Left lung (tissue), 14 donors: ENCODE measurements at places on chromosomes 3 and 15. TPM values are rescaled to one million over a fixed set of nuclear protein-coding genes. Genes with fewer than 3 reads are reported as not detected.

DNA sequence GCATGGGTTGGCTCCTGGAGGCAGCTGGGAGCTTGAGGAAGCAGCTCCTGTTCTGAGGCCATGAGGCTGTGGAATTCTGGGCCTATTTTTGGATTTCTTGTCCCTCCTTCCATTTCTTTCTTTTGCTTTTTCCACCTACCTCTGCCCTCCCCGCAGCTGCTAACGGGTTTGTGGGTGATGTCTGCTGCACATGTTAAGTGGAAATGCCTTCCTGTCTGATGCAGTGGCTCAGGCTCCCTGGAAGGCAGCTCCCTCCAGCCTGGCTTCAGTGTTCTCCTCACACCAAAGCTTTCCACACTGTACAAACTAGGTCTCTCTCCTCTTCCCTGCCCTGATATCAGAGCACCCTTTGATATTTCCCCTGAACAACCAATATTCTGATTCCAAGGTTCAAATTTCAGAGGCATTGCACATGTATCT, 33.8 kb upstream of the ESYT3 start:
- no peak overlapping the region for H3K4me3 ChIP-seq
- H3K27ac ChIP-seq = no peak overlapping the region
- no peaks in the 10 kb centered on the region for H3K4me1 ChIP-seq
- no peak for DNase-seq
- H3K36me3 ChIP-seq = no peaks in the 10 kb centered on the region
- no peaks in the 10 kb centered on the region for H3K27me3 ChIP-seq

The VPS39 gene
- 81.0 TPM for polyA plus RNA-seq

The MST1R gene
- polyA plus RNA-seq = 7.1 TPM

- no peak overlapping the region for H3K4me3 ChIP-seq
- DNase-seq = no peak
- no peaks in the 10 kb centered on the region for H3K36me3 ChIP-seq
- H3K4me1 ChIP-seq = no peaks in the 10 kb centered on the region
- H3K27ac ChIP-seq = peak overlapping the region; percentile 61
Observed at GRCh38 chr3:51340013-51340829, 44.9 kb upstream of the MANF start.

The C3orf20 gene
- polyA plus RNA-seq = 0.14 TPM

DNA sequence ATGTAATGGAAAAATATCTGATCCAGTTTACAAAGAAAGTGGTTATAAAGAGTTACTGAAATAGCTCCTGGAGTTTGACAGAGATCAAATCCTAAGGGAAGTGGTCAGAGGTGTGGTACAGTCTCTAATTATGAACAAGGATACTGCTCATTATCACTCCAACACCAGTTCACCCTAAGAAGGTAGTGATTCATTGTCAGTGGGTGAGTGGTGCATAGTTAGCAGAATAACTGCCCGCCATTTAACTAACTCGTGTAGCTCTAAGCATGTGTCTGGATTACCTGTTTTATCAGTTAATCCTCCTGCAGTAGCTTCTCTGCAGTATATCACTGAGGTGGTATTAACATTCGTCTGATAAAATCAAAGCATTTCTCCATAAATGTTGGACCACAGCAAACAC, 700.1 kb downstream of the NLGN1 start:
- H3K27me3 ChIP-seq = no peaks in the 10 kb centered on the region
- DNase-seq = no peak
- H3K4me3 ChIP-seq = no peak overlapping the region
- no peaks in the 10 kb centered on the region for H3K4me1 ChIP-seq

DNA sequence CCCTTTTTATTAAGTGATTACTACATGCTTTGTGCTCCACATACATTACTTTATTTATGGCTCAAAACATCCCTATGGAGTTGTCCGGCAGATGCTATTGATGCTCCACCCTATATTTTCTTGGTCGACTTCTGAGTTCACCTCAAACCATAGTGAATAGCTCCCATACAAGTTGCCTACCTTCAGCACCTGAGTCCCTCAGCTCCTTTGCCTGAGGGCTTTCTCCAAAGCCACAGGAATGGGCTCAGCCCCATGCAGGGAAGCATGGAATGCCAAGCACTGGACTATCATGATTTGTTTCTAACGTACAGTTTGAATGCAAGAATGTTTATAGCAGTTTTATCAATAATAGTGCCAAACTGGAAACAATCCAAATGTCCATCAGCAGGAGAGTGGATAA, 124.8 kb upstream of the TNIK start:
- no peak overlapping the region for H3K27ac ChIP-seq
- H3K27me3 ChIP-seq = no peaks in the 10 kb centered on the region

- H3K4me3 ChIP-seq = no peak overlapping the region
- H3K36me3 ChIP-seq = no peaks in the 10 kb centered on the region
- H3K4me1 ChIP-seq = peaks cover 4% of the 10 kb centered on the region
- H3K27me3 ChIP-seq = peaks cover 12% of the 10 kb centered on the region
Observed at GRCh38 chr3:13650210-13651056, 101.5 kb downstream of the FBLN2 start.

GRCh38 chr3:171462224-171462623, 2.0 kb upstream of the TNIK start:
- no peak for DNase-seq
- H3K27ac ChIP-seq = no peak overlapping the region
- peaks cover 57% of the 10 kb centered on the region for H3K27me3 ChIP-seq
- peaks cover 36% of the 10 kb centered on the region for H3K4me1 ChIP-seq
- H3K4me3 ChIP-seq = no peak overlapping the region

The P2RY1 gene
- 15.1 TPM for polyA plus RNA-seq

- no peaks in the 10 kb centered on the region for H3K36me3 ChIP-seq
- H3K27ac ChIP-seq = peak overlapping the region; percentile 59
- H3K27me3 ChIP-seq = peaks cover 4% of the 10 kb centered on the region
- no peak for DNase-seq
- H3K4me1 ChIP-seq = peaks cover 39% of the 10 kb centered on the region
Observed at GRCh38 chr15:65088643-65089021, 12.1 kb downstream of the KBTBD13 start.

The NEK10 gene
- polyA plus RNA-seq = 3.5 TPM

- no peaks in the 10 kb centered on the region for H3K4me1 ChIP-seq
- H3K36me3 ChIP-seq = no peaks in the 10 kb centered on the region
- H3K4me3 ChIP-seq = no peak overlapping the region
- DNase-seq = no peak
Observed at GRCh38 chr3:148532326-148532725, 165.4 kb upstream of the AGTR1 start.

The WDR93 gene
- 1.3 TPM for polyA plus RNA-seq

GRCh38 chr3:128714887-128715491, 11.0 kb upstream of the RAB7A start:
- peaks cover 23% of the 10 kb centered on the region for H3K4me1 ChIP-seq
- no peak overlapping the region for H3K4me3 ChIP-seq
- H3K36me3 ChIP-seq = no peaks in the 10 kb centered on the region
- no peaks in the 10 kb centered on the region for H3K27me3 ChIP-seq

- peak overlapping the region; percentile 62 for H3K27ac ChIP-seq
- DNase-seq = peak; percentile 74
- peaks cover 23% of the 10 kb centered on the region for H3K4me1 ChIP-seq
Observed at GRCh38 chr3:8482960-8483665, 18.5 kb upstream of the LMCD1 start.

The C2CD4A gene
- polyA plus RNA-seq = 0.06 TPM

The PHLDB2 gene
- 44.5 TPM for polyA plus RNA-seq

The GOLGA8O gene
- polyA plus RNA-seq = 2.0 TPM

DNA sequence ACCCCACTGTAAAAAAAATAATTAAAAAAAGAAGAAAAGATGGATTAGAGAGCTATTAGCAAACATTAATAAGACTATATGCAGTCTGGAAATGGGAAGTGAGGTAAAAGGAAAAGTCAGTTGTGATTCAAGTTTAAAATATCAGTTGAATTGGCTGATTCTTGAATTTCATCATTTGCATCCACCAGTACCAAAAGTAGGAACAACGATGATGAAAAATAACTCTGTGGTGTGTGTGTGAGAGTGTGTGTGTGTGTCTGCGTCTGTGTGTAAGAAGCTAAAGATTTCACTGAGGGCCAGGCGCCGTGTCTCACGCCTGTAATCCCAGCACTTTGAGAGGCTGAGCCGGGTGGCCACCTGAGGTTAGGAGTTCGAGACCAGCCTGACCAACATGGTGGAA, 56.0 kb upstream of the SLC4A7 start:
- no peak for DNase-seq
- no peak overlapping the region for H3K4me3 ChIP-seq
- no peaks in the 10 kb centered on the region for H3K27me3 ChIP-seq
- no peak overlapping the region for H3K27ac ChIP-seq

The GP9 gene
- 2.7 TPM for polyA plus RNA-seq

- H3K36me3 ChIP-seq = no peaks in the 10 kb centered on the region
- H3K4me1 ChIP-seq = no peaks in the 10 kb centered on the region
- no peak overlapping the region for H3K27ac ChIP-seq
- H3K4me3 ChIP-seq = no peak overlapping the region
Observed at GRCh38 chr3:187196573-187197334, 532 bp upstream of the RTP1 start.

DNA sequence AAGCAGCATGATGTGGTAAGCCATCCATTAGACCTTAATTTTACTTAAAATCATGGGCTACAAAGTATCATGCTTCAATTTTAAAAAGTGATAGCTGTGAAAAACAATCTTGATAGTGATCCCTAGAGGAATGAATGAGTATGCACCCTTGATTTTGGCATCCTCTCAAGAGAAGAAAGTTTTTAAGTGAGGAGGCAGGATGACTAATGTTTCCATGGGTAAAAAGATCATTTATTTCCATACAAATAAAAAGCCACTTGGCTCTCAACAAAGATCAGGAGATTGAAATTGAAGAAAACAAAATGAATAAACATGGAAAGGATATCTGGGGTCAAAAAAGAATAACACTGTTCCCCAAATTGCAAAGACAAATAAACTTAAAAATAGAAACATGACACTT, 305.4 kb downstream of the MEX3B start:
- H3K4me1 ChIP-seq = no peaks in the 10 kb centered on the region
- DNase-seq = no peak
- no peaks in the 10 kb centered on the region for H3K36me3 ChIP-seq
- no peak overlapping the region for H3K4me3 ChIP-seq
- H3K27ac ChIP-seq = no peak overlapping the region

The GCSAM gene
- 1.9 TPM for polyA plus RNA-seq

The GPR156 gene
- polyA plus RNA-seq = 2.6 TPM

- no peak overlapping the region for H3K4me3 ChIP-seq
- no peak overlapping the region for H3K27ac ChIP-seq
- H3K36me3 ChIP-seq = no peaks in the 10 kb centered on the region
Observed at GRCh38 chr15:101684384-101684783, 32.2 kb upstream of the TM2D3 start.

DNA sequence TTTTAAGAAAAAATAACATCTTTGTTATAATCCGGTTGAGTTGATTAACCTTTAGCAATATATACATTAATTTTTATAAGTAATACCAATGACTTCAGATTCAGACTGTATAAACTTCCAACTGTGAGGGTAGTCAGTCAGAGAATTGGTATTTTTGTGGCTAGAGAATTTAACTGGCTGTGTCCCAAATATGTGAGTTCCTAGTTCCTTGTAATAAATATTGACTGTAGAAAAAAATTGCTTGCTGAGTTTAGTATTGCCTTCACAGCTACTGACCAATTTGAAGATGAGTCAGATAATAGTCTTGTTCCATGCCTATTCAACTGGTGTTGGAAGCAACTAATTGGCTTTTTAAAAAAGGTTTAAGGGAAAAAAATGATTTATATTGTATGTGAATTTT, 210.8 kb downstream of the GAP43 start:
- no peak overlapping the region for H3K4me3 ChIP-seq
- no peak overlapping the region for H3K27ac ChIP-seq
- no peaks in the 10 kb centered on the region for H3K27me3 ChIP-seq
- H3K4me1 ChIP-seq = peaks cover 4% of the 10 kb centered on the region
- DNase-seq = no peak

DNA sequence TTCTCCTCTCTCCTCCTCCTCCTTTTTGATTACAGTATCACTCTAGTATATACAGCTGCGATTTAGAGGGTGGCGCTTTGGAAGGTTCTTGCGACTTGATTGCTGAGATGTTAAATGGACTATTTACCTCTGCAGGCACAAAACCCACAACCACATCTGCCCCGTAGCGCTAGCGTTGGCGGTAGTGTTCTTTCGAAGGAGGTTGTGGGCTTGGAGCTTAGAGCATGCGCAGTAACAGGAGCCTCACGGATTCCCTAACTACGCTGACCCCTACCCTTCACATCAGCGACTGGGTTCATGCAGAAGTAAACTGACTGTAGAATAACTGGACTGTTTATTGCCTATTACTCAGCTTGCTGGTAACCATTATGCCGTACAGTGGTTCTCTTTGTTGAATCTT, 58.0 kb downstream of the CGGBP1 start:
- DNase-seq = no peak
- no peak overlapping the region for H3K4me3 ChIP-seq
- H3K27me3 ChIP-seq = no peaks in the 10 kb centered on the region
- H3K4me1 ChIP-seq = no peaks in the 10 kb centered on the region

The LMOD3 gene
- 0.26 TPM for polyA plus RNA-seq

The CYP11A1 gene
- 0.64 TPM for polyA plus RNA-seq

- DNase-seq = no peak
- no peak overlapping the region for H3K4me3 ChIP-seq
- no peak overlapping the region for H3K27ac ChIP-seq
- peaks cover 11% of the 10 kb centered on the region for H3K4me1 ChIP-seq
- no peaks in the 10 kb centered on the region for H3K27me3 ChIP-seq
Observed at GRCh38 chr3:107436029-107436428, 58.8 kb downstream of the CCDC54 start.

DNA sequence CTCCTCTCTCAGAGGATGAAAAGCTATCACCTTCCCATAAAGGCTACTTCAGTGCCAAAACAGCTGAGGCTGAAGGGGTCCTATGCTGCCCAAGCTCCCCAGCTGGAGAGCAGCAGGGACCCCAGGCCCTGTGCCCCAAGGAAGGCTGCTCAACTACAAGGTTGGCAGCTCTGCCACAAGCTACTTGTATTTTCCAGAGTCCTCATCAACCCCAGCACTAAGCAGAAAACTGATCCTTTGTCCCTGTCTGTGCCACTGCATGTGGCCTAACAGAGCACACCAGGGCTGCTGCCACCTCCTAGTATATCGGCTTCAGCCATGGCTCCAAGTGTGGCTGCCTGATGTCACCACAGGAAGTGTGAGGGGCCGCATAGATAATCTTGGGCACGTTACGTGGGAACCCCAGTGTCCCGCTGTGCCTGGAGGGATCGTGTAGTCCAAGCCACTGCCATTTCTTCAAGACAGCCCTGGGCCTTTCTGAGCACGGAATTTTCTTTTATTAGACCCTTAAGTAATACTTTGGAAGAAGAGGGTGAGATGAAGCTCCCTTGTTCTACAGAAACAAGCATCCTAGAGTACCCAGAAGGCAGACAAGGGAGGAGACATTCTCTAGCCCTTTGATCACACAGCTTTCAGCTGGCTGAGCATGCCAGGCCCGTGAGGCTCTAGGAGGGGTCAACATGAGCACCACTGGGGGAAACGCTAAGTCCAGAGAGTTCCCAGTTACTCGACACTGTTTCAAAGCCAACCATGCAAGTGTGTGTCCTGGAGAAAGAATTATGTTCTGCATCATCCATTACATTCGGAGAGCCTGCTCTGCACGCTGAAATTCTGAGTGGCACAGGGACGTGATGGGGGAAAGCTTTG, 60.7 kb downstream of the CAPN7 start:
- peaks cover 24% of the 10 kb centered on the region for H3K36me3 ChIP-seq
- peaks cover 12% of the 10 kb centered on the region for H3K4me1 ChIP-seq
- H3K27me3 ChIP-seq = no peaks in the 10 kb centered on the region
- no peak overlapping the region for H3K4me3 ChIP-seq

The ARIH1 gene
- polyA plus RNA-seq = 205 TPM

- DNase-seq = no peak
- H3K27ac ChIP-seq = no peak overlapping the region
- H3K4me3 ChIP-seq = no peak overlapping the region
- peaks cover 80% of the 10 kb centered on the region for H3K27me3 ChIP-seq
- no peaks in the 10 kb centered on the region for H3K36me3 ChIP-seq
Observed at GRCh38 chr15:98289747-98290146, 329.2 kb downstream of the ARRDC4 start.

The TSEN2 gene
- 22.0 TPM for polyA plus RNA-seq
